ENCODE measurements at places on chromosomes 6 and 20.

DNA sequence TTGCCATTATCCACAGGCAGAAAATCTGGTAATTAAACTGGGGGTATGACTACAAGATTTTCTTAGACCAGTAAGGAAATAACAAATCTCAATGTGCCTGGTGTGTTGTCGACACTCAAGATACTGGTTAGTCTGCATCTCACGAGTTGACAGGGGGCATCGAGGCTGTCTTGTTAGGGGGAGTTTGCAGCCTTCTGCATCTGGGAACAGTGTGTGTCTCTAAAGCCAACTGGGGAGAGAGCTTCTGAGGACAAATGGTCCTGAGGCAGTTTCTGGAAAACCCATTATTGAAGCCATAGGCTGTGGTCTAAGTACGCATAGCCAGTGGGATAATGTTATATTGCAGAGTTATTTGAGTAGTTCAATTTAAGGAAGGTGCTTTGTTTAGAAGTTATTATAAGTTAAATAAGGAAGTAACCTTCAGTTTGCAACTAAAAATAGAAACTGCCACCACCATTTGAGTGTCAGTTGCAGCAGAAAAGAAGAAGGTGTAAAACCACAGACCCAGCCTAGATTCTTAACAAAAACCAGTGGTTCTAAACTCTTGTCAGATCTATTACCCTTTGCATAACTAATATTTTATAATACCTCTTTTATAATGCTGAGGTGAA lies 15.4 kb upstream of the MAPK13 start:
- DNase-seq: no peak

DNA sequence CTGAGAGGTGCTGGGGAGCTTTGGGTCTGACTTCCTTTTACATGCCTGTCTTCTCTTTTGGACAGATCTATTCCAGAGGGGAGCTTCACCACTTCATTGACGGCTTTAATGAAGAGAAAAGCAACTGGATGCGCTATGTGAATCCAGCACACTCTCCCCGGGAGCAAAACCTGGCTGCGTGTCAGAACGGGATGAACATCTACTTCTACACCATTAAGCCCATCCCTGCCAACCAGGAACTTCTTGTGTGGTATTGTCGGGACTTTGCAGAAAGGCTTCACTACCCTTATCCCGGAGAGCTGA lies 13.1 kb downstream of the PRDM1 start:
- DNase-seq: no peak

- DNase-seq: no peak
Observed at GRCh38 chr6:129073691-129074395, 190.9 kb downstream of the LAMA2 start.

DNA sequence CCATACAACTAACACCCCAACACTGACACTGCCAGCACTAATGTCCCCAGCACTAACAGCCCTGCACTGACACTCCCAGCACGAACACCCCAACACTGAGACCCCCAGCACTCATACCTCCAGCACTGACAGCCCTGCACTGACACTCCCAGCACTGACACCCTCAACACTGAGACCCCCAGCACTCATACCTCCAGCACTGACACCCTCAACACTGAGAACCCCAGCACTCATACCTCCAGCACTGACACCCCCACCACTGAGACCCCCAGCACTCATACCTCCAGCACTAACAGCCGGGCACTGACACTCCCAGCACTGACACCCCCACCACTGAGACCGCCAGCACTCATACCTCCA lies 57.2 kb downstream of the ERMARD start:
- no peak for DNase-seq

GRCh38 chr20:58208944-58209343 lies 19.5 kb downstream of the ANKRD60 start:
- DNase-seq: no peak

All from Panc1 (cell line).